ENCODE measurements at places on chromosomes 4 and X.

GRCh38 chrX:10048076-10048475, 80.9 kb downstream of the CLDN34 start:
- no peak for DNase-seq

DNA sequence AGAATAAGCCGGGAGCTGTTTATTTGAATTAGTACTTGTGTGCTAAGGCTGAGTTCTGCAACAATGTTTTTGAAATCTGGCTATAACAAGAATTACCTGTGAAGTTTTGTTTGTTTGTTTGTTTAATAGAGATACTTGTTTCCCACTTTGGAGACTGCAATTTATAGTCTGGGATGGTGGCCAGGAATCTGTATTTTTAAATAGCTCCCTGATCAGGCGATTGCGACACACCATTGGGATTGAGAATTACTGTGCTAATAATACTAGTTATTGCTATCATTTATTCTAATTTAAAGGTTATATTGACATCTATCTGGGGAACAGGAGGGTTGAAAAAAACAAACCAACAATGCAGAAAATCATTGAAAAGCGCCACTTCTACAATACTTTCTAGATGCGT, 951.6 kb upstream of the TENM3 start:
- no peak for DNase-seq

DNA sequence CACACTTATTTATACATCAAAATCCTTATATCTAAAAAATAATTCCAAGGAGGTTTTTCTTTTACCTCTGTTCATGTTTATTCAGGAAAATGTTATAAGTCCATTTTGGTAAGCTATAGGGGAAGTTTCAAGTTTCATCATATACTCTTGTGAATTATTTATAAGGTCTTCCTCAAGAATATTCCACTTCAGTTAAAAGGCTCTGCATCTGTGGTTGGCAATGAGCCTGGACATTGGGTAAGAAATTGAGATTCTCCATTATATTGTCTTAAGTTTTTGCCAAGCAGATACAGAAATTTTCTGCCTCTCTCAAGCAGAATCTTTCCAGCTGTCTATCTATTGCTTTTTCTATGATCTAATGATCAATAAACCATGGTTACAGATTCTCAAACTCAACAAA, 641.9 kb downstream of the NLGN4X start:
- DNase-seq, result no peak

DNA sequence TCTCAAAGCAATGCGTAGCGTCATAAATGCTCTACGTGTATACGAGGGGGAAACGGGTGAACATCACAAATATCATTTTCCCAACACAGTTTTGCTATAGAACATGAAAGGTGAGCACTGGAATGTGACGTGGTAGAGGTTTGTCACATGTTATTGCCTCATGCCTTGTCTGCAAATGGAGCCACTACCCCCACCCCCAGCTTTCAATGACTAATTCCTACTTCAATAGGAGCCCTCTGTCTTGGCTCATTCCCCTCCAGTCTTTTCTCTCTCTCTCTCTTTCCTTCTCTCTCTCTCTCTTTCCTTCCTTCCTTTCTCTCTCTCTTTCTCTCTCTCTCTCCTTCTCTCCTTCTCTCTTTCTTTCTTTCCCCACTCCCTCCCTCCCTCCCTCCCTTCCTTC, 127.0 kb downstream of the STOX2 start:
- DNase-seq, result no peak

GRCh38 chr4:62262676-62263075, 1062.5 kb downstream of the ADGRL3 start:
- no peak for DNase-seq

GRCh38 chr4:77418333-77418732, 187.3 kb upstream of the CXCL13 start:
- no peak for DNase-seq

DNA sequence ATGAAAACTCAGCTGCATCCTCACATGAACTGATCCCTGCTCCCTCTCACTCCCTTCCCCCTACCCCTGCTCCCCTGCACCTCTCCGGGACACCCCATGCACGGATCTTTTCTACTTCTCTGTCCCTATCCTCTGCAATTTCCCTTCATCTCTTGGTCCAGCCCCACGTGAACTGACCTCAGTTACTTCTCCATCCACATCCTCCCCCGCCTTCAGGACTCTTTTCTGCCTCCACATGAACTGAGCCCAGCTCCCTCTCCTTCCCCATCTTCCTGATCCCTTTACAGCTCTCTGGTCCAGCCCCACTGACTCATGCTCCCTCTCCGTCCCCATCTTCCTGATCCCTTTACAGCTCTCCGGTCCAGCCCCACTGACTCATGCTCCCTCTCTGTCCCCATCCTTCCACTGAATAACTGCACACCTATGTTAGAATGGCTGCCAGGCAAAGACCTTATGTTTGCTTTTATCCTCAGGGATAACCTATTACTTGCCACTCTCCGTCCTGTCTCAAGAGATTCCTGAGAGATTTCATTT, 5.6 kb downstream of the CETN2 start:
- DNase-seq, result no peak

DNA sequence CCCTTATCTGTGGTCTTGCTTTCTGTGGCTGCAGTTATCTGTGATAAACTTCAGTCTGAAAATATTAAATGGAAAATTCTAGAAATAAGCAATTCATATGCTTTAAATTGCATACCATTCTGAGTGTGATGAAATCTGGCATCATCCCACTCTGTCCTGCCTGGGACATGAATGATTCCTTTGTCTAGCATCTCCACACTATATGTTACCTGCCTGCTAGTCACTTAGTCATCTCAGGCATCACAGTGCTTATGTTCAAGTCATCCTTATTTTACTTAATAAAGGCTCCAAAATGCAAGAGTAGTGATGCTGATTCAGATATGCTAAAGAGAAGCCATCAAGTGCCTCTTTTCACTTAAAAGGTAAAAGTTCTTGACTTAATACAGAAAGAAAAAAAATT, 14.3 kb upstream of the RAB9B start:
- no peak for DNase-seq

GRCh38 chrX:68598841-68599240, 48.6 kb upstream of the STARD8 start:
- no peak for DNase-seq
